Foreskin fibroblast (primary cell): ENCODE measurements at places on chromosomes 16 and 17.

- DNase-seq, result peak; percentile 41
These were observed 9.5 kb upstream of the TCF25 start for GRCh38 chr16:89863741-89864526.

- no peak for DNase-seq
These were observed 34.0 kb downstream of the UBE2G1 start for GRCh38 chr17:4332296-4332970.

DNA sequence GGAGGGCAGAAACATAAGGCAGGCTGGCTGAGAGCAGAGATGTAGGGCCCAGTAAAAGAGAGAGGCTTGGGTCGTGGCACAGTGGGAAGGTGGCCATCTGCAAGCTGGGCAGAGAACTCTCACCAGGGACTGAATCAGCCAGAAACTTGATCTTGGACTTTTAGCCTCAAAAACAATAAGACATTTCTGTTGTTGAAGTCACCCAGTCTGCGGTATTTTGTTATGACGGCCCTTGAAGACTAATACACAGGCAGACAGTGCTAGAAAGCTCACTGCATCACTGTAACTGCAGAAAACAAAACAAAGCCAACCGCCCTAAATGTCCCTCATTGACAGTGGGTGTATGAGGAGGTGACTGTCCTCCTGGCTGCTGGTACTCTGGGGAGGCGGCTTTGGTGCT, 3.9 kb upstream of the JPH3 start:
- DNase-seq, result no peak

GRCh38 chr17:4605826-4606225, 21.5 kb downstream of the SMTNL2 start:
- no peak for DNase-seq

DNA sequence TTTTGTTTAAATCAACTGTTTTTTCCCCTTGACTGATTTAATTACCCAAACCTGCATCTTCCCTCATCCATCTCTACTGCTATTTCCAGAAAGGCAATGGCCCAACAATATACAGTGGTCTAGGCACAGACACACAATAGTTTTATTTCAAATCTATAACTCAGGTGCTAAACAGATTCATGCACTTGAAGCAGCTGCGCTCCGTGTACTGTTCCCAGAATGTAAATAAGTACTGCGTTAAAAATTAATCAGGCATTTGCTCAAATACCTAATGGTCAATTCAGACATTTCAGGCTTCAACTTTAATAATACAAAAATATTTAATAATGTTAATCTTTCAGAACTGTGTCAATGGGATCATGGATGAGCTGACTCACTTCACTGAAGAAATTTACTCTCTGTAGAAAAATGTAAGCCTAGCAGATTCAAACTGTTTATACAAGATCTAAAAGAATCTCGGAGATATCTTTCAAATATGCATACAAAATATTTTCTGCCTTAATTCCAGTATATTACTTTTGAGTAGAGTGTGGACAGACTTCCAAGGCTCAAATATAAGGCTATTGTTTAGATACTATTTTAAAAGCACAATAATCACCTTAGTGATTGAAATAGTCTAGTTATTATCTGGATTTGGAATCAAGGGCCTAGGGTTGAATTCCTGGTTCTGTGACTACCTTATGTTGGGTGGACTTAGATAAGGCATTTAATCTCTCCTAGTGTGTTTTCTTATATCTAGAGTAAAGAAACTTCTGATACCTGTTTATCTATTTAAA, 97.4 kb upstream of the PSMD7 start:
- no peak for DNase-seq

- peak; percentile 83 for DNase-seq
These were observed at the start of gene C17orf107 for GRCh38 chr17:4899341-4900230. TSS of gene C17orf107 (plus strand) at chr17:4899536. CDS start at chr17:4899763, 227 bp downstream.

- DNase-seq, result no peak
These were observed 178.7 kb downstream of the CHD9NB start for GRCh38 chr16:52874042-52874441.

DNA sequence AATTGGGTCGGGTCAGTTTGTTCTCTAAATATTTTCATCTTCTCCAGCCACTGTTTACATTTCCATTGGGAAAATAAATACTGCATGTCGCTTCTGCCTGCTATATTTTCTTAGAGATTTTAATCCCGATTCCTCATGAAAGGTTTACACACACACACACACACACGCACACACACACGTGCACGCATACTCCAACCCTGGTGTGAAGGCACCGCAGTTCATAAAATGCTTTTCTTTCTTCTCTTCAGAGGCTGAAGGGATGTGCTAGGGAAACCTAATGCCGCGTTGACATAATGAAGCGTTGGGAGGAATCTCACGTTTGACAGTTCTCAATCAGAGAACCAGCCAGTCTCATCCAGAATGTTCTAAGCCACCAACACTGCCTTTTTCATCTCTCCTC, 222.9 kb upstream of the IRX3 start:
- no peak for DNase-seq

DNA sequence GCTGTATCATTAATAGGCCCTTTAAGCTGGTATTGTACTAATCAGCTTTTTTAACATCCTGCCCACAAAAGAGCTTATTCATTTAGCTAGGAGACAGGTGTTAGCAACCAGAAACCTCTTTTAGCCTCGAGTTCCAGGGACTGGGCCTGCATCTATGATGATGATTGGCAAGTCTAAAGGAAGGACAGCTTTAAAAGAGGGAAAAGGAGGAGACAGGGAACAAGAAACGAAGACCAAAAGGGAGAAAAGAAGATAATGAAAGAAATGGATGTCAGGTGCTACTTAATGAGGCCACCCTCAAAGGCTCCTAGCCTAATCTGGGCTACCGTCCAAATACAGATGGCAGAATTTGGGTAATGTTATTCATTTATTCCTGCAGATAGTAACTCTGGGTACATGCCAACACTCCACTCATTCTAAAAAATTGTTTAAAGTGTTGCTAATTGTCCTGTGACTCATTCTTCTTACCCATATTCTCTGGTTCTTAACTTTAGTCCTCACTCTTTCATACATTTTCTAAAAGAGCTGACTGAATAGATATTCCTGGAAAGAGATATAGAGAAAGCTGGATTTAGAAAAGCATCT, 18.7 kb upstream of the RFFL start:
- peak; percentile 78 for DNase-seq

GRCh38 chr16:23796941-23797340, 38.8 kb upstream of the PRKCB start:
- no peak for DNase-seq

- DNase-seq, result no peak
These were observed 19.2 kb downstream of the GJD3 start for GRCh38 chr17:40345161-40345993.

- no peak for DNase-seq
These were observed 78.5 kb downstream of the WWOX start for GRCh38 chr16:78177987-78178386.

GRCh38 chr16:27321013-27321915, 7.5 kb downstream of the IL4R start:
- no peak for DNase-seq

- DNase-seq, result no peak
These were observed at the start of gene SLC16A11 for GRCh38 chr17:7043497-7044198. TSS of gene SLC16A11 (minus strand) at chr17:7044092. CDS start at chr17:7043513, 579 bp downstream.

GRCh38 chr17:34527908-34528470, 51.4 kb upstream of the TMEM132E start:
- DNase-seq, result no peak
